ENCODE measurements at places on chromosomes 7 and 10.

GRCh38 chr10:3143366-3143765, 29.2 kb downstream of the PITRM1 start:
- no peak for DNase-seq

DNA sequence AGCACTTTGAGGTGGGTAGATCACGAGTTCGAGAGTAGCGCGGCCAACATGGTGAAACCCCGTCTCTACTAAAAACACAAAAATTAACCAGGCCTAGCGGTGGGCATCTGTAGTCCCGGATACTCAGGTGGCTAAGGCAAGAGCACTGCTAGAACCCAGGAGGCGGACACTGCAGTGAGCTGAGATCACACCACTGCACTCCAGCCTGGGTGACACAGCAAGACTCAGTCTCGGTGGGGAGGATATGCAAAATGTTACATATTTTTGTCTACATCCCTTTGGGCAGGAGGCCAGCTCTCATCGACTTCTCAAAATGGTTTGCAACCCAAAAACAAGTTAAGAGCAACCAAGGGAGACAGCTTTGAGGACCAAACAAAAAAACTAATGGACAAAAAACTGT, 8.2 kb downstream of the ATE1 start:
- no peak for DNase-seq

GRCh38 chr7:150631084-150631826, 930 bp downstream of the GIMAP6 start:
- peak; percentile 7 for DNase-seq

- no peak for DNase-seq
These were observed 151.5 kb upstream of the TARP start for GRCh38 chr7:38424750-38425463.

DNA sequence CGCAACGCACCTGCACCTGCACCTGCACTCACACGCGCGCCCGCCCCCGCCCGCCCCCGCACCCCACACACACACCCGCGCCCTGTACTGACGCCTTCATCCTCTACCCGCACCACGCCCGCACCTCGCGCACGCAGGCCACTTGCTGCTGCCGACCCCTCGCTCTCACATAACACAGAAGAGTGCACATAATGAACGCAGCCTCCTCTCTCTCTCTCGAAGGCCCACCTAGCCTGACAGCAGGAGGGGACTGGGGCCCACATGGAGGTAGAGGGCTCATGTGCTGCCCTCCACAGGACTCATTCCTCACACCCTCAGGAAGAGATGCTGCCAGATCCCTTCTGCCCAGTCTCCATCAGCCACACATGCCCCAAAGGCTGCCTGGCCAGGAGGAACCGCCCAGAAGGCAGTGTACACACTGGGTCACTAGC, 432 bp upstream of the CAMK2B start:
- DNase-seq, result no peak

GRCh38 chr10:9895981-9896380, 1121.7 kb upstream of the CELF2 start:
- no peak for DNase-seq

DNA sequence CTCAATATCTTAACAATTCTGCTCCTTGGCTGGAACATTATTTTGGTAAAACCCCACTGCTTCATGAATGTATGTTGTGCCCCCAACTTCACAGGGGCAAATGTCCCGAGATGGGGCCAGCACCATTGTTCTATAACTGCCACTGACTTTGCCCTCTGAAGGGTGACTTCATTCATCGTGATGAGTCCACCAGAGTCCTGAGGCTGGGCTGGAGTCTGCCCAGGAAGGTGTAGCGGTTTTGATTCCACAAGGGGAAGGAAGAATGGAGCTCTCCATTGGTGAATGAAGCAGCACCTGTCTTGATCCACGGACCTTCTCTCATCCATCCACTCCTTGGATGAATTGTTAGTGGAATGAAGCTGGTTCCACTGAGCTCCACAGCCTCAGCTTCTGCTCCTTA, 18.4 kb downstream of the AKR1B1 start:
- DNase-seq, result no peak

DNA sequence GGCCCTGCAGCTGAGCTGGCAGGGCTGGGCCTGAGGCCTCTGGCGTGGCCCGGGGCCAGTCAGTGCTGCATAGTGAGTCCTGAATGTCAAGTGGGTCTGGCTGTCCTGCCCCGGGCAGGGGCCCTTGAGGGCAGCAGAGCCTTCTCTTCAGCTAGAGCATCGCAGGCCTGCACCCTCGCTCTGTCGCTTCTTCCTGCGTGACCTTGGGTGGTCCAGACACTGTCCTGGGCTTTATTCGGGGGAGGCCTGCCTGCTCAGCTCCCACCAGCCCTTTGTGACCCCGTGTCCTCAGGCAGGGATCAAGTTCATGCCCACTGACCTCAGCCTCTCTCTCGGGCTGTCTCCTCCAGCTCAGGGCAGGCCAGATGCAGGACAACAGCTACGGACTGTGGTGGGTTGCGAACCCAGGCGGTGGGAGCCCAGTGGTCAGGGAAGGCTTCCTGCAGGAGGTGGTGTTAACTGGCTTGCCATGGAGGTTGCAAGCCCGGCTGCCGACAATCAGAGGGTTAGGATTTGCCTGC, 3.4 kb downstream of the TTYH3 start:
- no peak for DNase-seq

GRCh38 chr10:22651276-22651980, 63.0 kb downstream of the PIP4K2A start:
- peak; percentile 53 for DNase-seq

- DNase-seq, result no peak
These were observed 29.3 kb downstream of the DNAJC12 start for GRCh38 chr10:67808704-67809103.

DNA sequence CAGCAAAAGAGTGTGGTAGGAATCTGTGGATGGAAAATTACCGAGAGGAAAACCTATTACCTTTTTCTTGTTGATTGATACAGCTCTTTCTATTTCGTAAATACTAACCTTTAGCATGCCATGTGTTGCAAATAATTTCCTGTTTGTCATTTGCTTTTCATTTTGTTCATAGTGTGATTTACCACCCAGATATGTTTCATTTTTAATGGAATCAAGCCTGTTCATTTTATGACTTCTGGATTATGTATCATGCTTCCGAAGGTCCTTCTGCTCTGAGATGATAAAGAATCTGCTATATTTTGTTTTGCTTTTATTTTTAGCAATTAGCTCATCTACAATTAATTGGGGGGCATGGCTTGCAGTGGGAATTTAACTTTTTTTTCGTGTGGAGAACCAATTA, 46.5 kb downstream of the INPP5F start:
- no peak for DNase-seq

GRCh38 chr10:30980951-30981616, 50.6 kb downstream of the ZNF438 start:
- no peak for DNase-seq

GRCh38 chr7:2019711-2020511, 212.8 kb downstream of the MAD1L1 start:
- peak; percentile 32 for DNase-seq

GRCh38 chr7:28520074-28521015, 108.0 kb downstream of the CREB5 start:
- DNase-seq, result no peak

- DNase-seq, result no peak
These were observed 114.0 kb upstream of the HGF start for GRCh38 chr7:81883801-81884393.

- DNase-seq, result no peak
These were observed 28.6 kb downstream of the PPP3CB start for GRCh38 chr10:73467206-73467605.

DNA sequence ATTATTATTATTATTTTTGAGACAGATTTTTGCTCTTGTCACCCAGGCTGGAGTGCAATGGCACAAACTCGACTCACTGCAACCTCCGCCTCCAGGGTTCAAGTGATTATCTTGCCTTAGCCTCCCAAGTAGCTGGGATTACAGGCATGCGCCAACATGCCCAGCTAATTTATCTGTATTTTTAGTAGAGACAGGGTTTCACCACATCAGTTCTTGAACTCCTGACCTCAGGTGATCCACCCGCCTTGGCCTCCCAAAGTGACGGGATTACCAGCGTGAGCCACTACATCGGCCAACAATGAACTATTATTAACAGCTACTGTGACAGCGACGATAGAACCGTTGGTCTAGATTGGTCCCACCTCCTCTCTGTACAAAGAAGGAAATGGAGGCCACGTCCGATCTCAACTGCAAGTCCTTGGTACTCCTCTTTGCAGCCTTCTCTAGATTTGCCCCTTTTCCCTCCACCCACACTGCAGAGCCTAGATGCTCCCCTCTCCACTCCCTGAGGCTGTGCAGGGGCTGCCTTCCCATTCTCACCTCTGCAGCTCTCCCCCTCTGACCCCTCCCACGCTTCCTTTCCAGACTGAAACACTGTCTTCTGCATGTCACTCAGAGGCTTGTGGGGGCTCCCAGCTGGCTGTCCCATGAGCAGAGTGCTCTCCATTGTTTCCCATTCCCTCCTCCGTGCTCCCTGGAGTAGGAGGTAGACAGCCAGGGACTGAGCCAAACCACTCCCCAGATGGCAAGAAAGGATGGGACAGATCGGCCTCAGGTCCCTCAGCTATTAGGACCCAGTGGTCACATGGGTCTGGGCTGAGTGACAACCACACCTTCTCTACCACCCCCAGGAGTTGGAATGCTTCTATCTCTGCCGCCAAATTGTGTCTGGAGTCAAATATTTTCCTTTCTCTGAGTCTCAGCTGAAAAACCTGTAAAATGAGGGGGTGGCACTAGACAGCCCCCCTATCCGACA, 2.3 kb downstream of the LOXL4 start:
- no peak for DNase-seq

GRCh38 chr7:104980440-104980839, 33.6 kb upstream of the KMT2E start:
- DNase-seq, result no peak

GRCh38 chr7:124943472-124943871, 13.8 kb upstream of the POT1 start:
- no peak for DNase-seq

DNA sequence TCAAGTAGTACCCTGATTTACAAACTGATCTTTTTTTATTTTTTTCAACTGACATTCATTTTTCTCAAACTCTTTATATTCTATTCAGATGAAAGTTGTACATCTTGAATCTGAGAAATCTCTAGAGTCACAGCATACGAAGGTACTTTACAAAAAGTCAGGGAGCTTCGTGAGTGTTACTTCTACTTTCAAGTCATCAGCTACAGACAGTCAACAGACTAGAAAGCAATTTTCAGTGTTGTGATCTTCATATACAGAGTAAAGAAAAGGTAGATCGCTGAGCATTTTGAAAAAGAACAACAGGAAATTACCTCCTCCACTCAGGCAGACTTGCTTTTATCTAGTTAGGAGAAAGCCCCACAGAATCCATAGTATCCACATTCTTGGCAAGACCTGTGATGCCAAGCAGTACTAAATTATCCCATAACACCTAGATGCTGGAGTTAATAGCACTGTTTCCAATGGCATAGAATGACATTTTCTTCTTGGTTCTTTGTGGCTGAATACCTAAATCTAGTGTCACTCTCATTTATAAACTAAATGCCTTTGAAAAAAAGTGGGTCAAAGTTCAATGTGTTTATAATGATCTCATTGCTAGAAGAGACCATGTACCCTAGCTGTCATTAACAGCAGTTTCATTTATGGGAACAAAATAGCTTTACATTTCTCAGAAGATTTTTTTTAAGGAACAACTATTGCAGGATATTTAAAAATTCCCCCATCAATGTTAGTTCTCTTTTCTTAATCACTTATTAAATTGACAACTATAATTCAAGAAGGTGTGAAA, 12.0 kb upstream of the ZNF800 start:
- DNase-seq, result no peak

GRCh38 chr10:113030453-113030852, 80.4 kb downstream of the TCF7L2 start:
- DNase-seq, result no peak

GRCh38 chr7:132964876-132965275, 117.0 kb downstream of the CHCHD3 start:
- DNase-seq, result no peak

GRCh38 chr7:47763063-47763974, 181.4 kb upstream of the TNS3 start:
- DNase-seq, result no peak

DNA sequence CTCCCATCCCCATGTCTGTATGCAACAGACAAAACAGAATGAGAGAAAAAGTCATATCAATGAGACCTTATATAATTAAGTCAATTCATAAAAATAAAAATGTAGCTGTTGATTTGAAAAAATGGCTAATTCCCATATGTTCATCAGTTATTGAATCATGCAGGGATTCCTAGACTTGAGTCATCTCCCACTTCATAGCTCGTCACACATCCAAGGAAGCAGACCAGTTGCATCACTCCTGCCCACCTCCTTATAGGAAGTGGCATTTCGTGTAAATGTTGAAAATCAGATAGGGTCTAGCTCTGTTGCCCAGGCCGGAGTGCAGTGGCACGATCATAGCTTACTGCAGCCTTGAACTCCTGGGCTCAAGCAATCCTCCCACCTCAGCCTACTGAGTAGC, 56.1 kb upstream of the SH2B2 start:
- no peak for DNase-seq

DNA sequence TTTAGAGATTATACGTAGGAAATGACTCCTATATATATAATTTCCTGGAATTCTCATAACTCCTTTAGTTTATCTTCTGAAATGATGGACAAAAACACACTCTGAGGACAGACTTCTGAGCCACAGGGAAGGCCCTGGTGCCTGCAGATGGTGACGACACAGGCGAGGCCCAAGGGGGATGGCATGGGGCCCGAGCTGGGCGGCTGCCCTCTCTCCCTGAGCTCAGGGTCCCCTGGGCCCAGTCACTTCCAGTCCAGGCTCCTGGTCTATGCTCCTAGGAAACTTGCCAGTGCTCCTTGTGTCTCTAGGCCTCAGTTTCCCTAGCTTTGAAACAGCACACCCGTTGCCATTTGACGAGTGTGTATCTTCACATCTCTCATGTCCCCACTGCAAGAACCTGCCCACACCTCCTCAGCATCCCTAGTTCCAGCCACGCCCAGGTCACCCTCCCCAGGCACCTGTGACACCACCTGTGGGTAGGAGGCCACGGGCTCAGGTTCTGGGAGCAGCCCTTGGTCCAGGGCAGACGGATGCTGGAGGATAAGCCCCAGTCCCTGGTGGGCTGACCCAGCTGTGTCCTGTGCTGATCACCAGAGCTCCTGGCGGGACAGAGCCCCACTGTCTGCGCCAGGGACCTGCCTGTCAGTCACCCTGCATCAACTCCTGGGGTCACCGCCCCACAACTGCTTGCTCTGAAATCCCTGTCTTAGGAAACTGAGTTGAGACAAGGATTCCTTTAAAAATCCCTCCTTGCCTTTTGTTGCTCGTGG, 23.4 kb upstream of the SHH start:
- no peak for DNase-seq

- DNase-seq, result no peak
These were observed 167.7 kb upstream of the KCTD7 start for GRCh38 chr7:66460921-66461361.

Measured in stimulated activated CD8-positive, alpha-beta memory T cell treated with anti-CD3 and anti-CD28 coated beads, Interleukin-15, amount 100 ng/mL, for 48 hours (primary cell).